Caco-2 (cell line): ENCODE measurements at places on chromosomes 13 and 19. TPM values are rescaled to one million over a fixed set of nuclear protein-coding genes. Genes with fewer than 3 reads are reported as not detected.

GRCh38 chr13:104796581-104796980, 1730.4 kb upstream of the SLC10A2 start:
- H3K4me1 ChIP-seq: no peaks in the 10 kb centered on the region
- no peak for DNase-seq
- H3K36me3 ChIP-seq: no peaks in the 10 kb centered on the region

DNA sequence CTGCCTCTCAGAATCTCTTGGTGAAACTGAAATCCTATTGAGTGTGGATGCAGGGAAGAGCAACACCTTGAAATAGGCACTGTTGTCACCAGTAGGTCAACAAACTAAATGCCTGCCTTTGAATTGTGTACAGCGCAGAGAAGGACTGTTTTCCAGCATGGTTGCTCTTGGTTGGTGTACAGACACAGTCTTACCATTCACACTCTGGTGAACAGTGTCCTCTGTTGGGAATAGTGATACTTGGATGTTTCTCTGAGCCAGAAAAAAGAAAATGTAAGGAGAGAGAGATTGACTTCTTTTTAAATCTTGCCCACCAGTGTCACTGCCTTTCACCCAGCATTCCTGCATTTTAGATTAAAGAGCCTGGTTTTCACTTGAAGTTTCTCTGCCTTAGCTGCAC, 179.7 kb downstream of the STK24 start:
- DNase-seq: no peak
- no peak overlapping the region for H3K4me3 ChIP-seq
- no peak overlapping the region for H3K27ac ChIP-seq
- peaks cover 8% of the 10 kb centered on the region for H3K4me1 ChIP-seq
- no peaks in the 10 kb centered on the region; the same call in 1 of the 2 replicates for H3K36me3 ChIP-seq

The APOC1 gene
- 246 and 250 TPM in 2 replicates for total RNA-seq

GRCh38 chr13:100646030-100646673, 28.4 kb downstream of the TMTC4 start:
- H3K4me3 ChIP-seq: no peak overlapping the region
- no peak for DNase-seq
- no peaks in the 10 kb centered on the region for H3K27me3 ChIP-seq
- no peaks in the 10 kb centered on the region for H3K4me1 ChIP-seq
- H3K36me3 ChIP-seq: peaks cover 3% of the 10 kb centered on the region; the same call in 1 of the 2 replicates
- no peak overlapping the region for H3K27ac ChIP-seq

The ZNF610 gene
- total RNA-seq: 0.41 TPM in 1 of 2 replicates, not detected in the other

DNA sequence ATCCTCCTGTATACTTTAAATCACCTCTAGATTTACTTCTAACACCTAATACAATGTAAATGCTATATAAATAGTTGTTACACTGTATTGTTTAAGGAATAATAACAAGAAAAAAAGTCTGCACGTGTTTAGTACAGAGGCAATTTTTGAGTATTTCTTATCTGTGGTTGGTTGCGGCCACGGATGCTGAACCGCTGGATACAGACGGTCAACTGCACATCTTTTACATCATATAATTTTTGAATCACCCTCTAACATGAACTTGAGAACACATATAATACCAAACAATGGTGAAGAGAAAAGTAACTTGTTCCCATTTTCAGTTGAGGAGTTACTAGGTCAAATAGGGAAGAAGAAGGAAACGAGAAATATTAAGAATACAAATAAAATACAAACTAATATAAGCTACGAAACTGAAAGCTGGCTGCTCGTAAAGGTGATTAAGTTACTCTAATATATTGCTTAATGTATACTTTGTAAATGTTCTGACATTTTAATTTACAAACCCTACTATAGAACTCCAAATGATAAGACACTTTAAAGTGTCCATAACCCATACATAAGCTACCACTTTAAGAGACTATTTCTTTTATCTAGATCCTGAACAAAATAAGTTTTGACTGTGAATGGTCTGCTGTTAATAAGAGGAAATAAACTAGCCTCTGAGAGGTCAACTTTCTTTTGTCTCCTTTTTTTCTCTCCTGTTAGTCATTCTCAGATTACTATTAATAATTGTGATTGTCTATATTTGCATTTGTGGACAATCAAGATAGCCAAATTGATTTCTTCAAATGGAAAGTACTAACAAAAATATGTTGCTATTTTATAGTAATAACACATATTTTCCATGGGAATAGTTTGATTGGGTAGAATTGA, 457.4 kb downstream of the DIAPH3 start:
- peaks cover 55% of the 10 kb centered on the region for H3K4me1 ChIP-seq
- no peaks in the 10 kb centered on the region; the same call in 1 of the 2 replicates for H3K36me3 ChIP-seq
- no peak overlapping the region for H3K27ac ChIP-seq
- DNase-seq: no peak

GRCh38 chr13:22077764-22078163, 406.9 kb downstream of the FGF9 start:
- H3K4me3 ChIP-seq: no peak overlapping the region
- DNase-seq: no peak
- no peak overlapping the region for H3K27ac ChIP-seq
- H3K27me3 ChIP-seq: no peaks in the 10 kb centered on the region

DNA sequence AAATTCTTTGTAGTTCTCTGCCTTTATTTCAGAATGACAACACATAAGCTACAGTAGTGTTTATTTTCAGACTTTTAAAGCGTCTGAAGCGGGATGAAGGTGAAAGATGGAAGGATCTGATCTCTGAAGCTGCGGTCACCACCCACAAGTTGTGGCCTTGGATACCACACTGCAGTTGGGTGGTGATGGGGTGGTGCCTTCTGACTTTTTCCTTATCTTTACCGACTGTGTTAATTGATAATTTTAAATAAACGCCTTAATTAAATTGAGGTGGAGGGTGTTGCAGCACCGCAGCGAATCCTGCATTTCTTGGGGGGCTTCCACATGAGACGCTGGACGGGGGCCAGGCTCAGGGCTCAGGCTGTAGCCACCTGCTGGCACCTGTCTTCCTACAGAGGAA, 1.3 kb downstream of the TFDP1 start:
- no peak for DNase-seq
- H3K27ac ChIP-seq: peak overlapping the region; percentile 81
- H3K27me3 ChIP-seq: no peaks in the 10 kb centered on the region
- peak overlapping the region; percentile 77 for H3K4me3 ChIP-seq
- H3K4me1 ChIP-seq: peaks cover 22% of the 10 kb centered on the region

DNA sequence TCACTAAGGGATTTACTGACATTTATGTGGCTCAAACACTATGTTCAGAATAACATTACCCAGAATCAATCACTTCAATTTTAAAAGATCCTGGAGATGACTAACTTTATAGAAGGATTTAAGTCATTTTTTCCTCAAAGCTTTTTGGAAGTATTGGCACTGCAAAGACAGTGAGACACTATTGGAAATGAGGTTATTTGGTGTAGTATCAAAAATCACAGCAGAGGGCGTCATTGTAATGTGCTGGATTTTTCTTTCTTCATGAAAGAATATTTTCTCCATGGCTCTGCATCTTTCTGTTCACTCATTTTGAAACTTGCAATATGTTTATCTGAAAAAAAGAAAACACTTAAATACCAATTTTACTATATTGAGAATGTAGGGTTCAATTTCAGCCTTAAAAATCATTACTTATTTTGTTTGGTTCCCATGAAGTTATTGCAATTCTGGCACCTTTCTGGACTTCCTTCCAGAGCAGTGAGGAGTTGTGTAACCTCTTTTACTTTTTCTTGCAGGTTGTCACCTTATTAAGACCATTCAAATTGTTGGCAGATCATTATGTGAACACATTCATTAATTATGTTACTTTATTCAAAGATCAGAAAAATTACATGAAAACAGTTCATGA, 3.7 kb upstream of the CSNK1A1L start:
- no peak overlapping the region for H3K4me3 ChIP-seq
- no peaks in the 10 kb centered on the region for H3K36me3 ChIP-seq
- no peak overlapping the region for H3K27ac ChIP-seq
- DNase-seq: no peak
- no peaks in the 10 kb centered on the region for H3K4me1 ChIP-seq

GRCh38 chr19:6417713-6418561, 6.7 kb downstream of the KHSRP start:
- H3K4me3 ChIP-seq: no peak overlapping the region
- no peak overlapping the region for H3K27ac ChIP-seq
- H3K4me1 ChIP-seq: peaks cover 2% of the 10 kb centered on the region
- peaks cover 7% of the 10 kb centered on the region for H3K36me3 ChIP-seq
- DNase-seq: no peak

The TMEM255B gene
- total RNA-seq: 0.67 and 0.82 TPM in 2 replicates

DNA sequence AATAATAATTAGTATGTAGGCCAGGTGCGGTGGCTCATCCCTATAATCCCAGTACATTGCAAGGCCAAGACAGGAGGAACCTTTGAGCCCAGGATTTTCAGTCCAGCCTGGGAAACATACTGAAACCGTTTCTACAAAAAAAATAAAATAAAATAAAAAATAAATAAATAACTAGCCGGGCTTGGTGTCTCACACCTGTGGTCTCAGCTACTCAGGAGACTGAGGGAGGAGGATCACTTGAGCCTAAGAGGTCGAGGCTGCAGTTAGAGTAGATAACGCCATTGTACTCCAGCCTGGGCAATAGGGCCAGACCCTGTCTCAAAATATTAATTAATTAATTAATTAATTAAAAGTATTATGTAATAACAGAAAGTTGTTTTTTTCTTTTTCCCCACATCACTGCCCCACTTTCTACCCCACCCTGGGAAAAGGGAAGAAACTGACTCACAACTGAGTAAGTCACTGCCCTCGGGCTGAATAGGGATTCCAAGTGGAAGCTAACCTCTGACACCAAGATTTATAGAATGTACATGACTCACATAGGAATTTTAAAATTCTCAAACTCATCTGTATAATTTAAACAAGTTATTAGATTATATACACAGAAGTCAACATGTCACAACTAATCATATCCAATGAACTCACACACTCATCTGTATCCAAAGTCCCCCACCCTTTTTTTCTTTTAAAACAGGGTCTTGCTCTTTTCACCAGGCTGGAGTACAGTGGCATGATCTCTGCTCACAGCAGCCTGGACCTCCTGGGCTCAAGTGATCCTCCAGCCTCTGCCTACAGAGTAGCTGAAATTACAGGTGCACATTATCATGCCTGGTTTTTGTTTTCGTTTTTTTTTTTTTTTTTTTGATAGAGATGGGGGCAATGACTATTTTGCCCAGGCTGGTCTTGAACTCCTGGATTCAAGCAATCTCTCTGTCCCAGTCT, 12.5 kb downstream of the ZNF611 start:
- no peak for DNase-seq
- peaks cover 29% of the 10 kb centered on the region for H3K4me1 ChIP-seq
- peak overlapping the region; percentile 80 for H3K27ac ChIP-seq
- H3K27me3 ChIP-seq: no peaks in the 10 kb centered on the region
- H3K36me3 ChIP-seq: peaks cover 8% of the 10 kb centered on the region; the same call in 1 of the 2 replicates

DNA sequence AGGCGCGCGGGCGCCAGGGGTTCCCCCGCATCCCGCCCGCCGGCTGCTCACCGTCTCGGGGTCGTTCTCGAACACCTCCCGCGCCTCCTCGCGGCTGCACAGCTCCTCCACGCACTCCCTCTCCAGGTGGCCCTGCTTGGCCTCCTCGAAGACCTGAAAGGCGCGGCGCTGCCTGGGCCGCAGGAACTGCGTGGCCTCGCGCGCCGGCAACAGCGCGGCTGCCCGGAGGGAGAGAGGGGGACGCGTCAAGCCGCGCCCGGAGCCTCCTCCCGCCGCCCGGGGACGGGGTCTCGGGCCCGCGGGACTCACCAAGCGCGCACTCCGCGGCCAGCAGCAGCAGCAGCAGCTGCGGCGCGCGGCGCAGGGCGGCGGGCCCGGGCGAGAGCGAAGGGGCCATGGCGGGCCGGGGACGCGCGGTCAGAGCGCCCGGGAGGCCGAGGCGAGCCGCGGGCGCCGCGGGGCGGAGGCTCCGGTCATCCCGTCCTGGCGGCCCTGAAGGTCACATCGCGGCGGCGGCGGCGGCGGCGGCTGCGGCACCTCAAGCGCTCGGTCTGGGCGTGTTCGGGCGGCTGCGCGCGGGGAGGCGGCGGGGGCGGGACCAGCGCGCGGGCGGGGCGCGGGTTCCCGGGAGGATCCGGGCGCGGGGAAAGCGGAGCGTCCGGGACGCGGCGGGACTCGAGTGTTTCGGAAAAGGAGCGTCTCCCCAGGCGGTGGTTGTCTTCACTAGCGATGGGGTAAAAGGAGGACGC, at the start of gene GAS6:
Gene GAS6 (minus strand): TSS at position 553 of the 749 bp plus-strand sequence. CDS start 156 bp downstream, at position 397.
- peaks cover 44% of the 10 kb centered on the region for H3K4me1 ChIP-seq
- H3K27me3 ChIP-seq: no peaks in the 10 kb centered on the region
- no peaks in the 10 kb centered on the region for H3K36me3 ChIP-seq
- DNase-seq: peak; percentile 77
- peak within 1 kb of the TSS; percentile 67 for H3K27ac ChIP-seq
- H3K4me3 ChIP-seq: peak within 1 kb of the TSS; percentile 71

DNA sequence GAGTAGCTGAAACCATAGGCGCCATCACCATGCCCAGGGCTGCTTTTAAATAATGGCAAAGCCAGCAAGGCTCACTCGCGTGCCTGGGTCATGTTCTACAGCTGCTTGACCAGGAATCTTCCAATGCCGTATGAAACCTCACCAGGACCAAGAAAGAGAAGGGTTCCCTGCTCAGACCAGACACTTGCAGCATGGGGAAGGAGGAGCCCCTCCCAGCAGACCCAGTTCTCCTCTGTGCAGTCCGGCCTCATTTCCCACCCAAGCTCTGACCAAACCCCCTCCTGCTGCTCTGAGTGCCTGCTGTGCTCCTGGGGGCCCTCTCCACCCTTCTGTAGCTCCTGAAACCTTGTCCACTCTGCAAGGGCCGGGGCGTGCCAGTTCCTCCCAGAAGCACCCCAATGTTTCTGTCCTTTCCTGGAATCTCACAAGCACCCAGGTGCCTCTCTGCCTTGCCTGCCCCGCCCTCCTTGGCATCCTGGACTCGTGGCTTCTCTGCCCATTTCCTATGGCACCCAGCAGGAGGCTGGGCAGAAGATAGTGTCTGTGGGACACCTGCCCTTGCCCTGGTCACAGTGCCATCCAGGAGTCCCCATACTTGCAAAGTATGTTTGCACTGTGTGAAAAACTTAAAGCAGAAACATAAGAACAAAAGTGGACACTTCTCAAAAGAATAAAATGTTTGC, 6.8 kb upstream of the SLC7A9 start:
- no peaks in the 10 kb centered on the region for H3K36me3 ChIP-seq
- H3K27me3 ChIP-seq: no peaks in the 10 kb centered on the region
- H3K4me1 ChIP-seq: no peaks in the 10 kb centered on the region; the same call in 1 of the 2 replicates
- DNase-seq: no peak
- H3K4me3 ChIP-seq: no peak overlapping the region

- DNase-seq: no peak
- no peaks in the 10 kb centered on the region for H3K4me1 ChIP-seq
- H3K36me3 ChIP-seq: no peaks in the 10 kb centered on the region
- H3K27ac ChIP-seq: no peak overlapping the region
- no peak overlapping the region for H3K4me3 ChIP-seq
These were observed 61.0 kb upstream of the SHISA2 start for GRCh38 chr13:26112843-26113242.

- H3K27ac ChIP-seq: no peak overlapping the region
- no peak for DNase-seq
- H3K4me1 ChIP-seq: no peaks in the 10 kb centered on the region
- no peaks in the 10 kb centered on the region for H3K36me3 ChIP-seq
These were observed 103.1 kb downstream of the ITGBL1 start for GRCh38 chr13:101555610-101556009.

The KCNK6 gene
- 6.1 and 7.8 TPM in 2 replicates for total RNA-seq

- DNase-seq: no peak
- H3K36me3 ChIP-seq: peaks cover 25% of the 10 kb centered on the region
- H3K4me3 ChIP-seq: peak overlapping the region; percentile 98
- H3K27me3 ChIP-seq: no peaks in the 10 kb centered on the region
- peaks cover 6% of the 10 kb centered on the region; the same call in 1 of the 2 replicates for H3K4me1 ChIP-seq
- peak overlapping the region; percentile 88 for H3K27ac ChIP-seq
These were observed 519 bp downstream of the ZNF551 start for GRCh38 chr19:57682226-57682766.

The FOSB gene
- 6.4 TPM in 2 replicates for total RNA-seq

GRCh38 chr19:39410017-39410830, 2.2 kb upstream of the PLEKHG2 start:
- peak overlapping the region; percentile 66 for H3K4me3 ChIP-seq
- DNase-seq: peak; percentile 76
- H3K27ac ChIP-seq: peak overlapping the region; percentile 90
- H3K27me3 ChIP-seq: no peaks in the 10 kb centered on the region
- peaks cover 30% of the 10 kb centered on the region for H3K4me1 ChIP-seq
- H3K36me3 ChIP-seq: peaks cover 4% of the 10 kb centered on the region; the same call in 1 of the 2 replicates

The SMIM44 gene
- not detected in 2 replicates for total RNA-seq
